Astrocyte (in vitro differentiated cells and primary cell): ENCODE measurements at places on chromosomes 3 and 15. TPM values are rescaled to one million over a fixed set of nuclear protein-coding genes. Genes with fewer than 3 reads are reported as not detected.

GRCh38 chr15:88389120-88389519, 78.1 kb downstream of the MRPL46 start:
- DNase-seq = no peak
- H3K36me3 ChIP-seq = no peaks in the 10 kb centered on the region
- no peak overlapping the region for H3K27ac ChIP-seq

The NPAP1 gene
- not detected in 2 replicates for total RNA-seq

The PIERCE2 gene
- total RNA-seq = 1.6 and 2.6 TPM in 2 replicates

The TM4SF4 gene
- not detected in 2 replicates for total RNA-seq

DNA sequence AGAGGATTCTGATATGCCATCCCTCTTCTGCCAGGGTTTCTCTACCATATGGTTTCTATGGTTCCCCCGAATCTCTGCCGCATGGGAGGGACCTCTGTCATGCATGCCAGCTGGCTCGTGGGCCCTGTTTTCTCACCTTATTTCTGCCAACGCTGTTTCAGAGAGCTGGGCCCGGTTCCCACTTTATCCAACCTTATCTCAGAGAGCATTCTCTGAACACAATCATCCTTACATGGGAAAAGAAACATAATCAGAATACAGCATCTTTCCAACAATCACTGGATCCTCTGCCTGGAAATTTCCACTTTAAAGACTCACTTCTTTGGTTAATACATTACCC, 234.5 kb upstream of the ZBTB20 start:
- no peaks in the 10 kb centered on the region for H3K27me3 ChIP-seq
- no peak overlapping the region for H3K4me3 ChIP-seq
- peaks cover 12% of the 10 kb centered on the region for H3K4me1 ChIP-seq
- no peaks in the 10 kb centered on the region for H3K36me3 ChIP-seq
- H3K27ac ChIP-seq = peak overlapping the region; percentile 9

DNA sequence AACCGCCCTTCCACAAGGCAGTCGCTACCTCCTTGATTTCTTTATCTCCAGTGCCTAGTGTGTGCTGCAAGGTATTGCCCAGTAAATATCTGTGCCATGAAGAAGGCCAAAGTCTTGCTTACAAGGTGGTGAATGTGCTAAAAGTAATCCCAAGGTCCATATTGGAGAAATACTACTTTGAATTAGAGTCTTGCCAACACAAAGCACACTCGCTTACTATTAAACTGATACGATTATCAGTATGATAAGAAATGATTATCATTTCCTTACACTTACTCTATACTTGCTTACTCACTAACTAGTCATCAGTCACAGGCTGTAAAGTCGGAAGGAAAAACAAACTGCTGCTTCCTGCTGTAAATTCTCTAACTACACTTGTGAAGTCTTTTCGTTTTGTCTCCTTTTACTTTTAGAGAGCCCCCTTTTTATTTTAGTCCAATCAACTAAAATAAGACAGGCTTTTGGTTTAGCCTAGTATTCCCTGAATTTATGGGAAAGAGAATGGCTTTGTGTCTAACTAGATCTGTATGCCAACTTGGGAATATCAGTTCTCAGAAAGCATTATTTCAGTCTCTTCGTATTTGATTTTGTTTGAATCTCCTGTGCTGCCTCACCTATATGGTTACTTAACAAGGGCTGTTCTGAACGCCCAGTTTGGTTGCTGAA, 107.1 kb upstream of the TSC22D2 start:
- no peak for DNase-seq
- H3K27me3 ChIP-seq = no peaks in the 10 kb centered on the region
- H3K27ac ChIP-seq = no peak overlapping the region

The ATP2C1 gene
- 132 TPM in 2 replicates for total RNA-seq

The C15orf61 gene
- total RNA-seq = 4.3 and 4.7 TPM in 2 replicates

The FILIP1L gene
- total RNA-seq = 209 and 230 TPM in 2 replicates

DNA sequence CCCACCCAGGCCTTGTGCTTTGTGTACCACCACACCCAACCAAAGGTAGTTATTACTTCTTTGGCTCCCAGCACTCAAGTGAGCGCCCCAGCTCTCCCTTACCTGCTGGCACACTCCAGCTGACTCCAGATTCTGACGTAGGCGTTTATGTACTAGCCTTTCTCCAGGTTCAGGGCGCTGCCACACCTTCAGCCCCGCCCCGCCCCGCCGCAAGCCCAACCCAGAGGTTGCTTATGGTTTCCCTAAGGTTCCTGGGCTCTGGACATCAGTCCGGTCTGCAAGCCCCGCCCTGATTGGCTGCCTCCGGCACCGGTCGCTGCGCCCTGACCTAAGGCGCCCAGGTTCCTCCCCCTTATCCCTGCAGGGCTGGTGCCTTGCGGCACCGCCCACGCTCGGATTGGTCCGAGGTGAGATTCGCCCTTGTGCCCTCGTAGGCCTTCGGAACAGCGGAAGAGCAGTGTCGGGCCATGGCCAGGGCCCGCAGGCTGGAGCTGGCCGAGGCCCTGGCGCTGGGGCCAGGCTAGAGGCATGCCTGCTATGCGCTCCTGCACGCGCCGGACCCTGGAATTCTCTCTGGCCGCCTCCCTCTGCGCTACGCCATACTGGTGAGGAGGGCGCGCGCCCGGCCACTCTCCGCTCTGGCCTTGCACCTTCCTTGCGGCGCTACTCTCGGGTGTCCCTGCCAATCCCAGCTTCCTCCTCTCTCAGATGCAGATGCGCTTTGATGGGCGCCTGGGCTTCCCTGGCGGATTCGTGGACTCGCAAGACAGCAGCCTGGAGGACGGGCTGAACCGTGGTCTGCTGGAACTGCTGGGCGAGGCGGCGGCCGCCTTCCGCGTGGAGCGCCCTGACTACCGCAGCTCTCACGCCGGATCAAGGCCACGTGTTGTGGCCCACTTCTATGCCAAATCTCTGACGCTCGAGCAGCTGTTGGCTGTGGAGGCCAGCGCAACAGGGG, 19.8 kb upstream of the NUDT16 start:
- peak; percentile 36 for DNase-seq
- no peaks in the 10 kb centered on the region for H3K27me3 ChIP-seq
- H3K27ac ChIP-seq = no peak overlapping the region
- peak overlapping the region; percentile 57 for H3K4me3 ChIP-seq
- peaks cover 8% of the 10 kb centered on the region for H3K4me1 ChIP-seq
- no peaks in the 10 kb centered on the region for H3K36me3 ChIP-seq
